NCI-H2081 (cell line): ENCODE measurements at places on chromosomes 1 and 21.

- no peak for DNase-seq
Observed at GRCh38 chr1:202965422-202965821, 1.6 kb downstream of the CYB5R1 start.

DNA sequence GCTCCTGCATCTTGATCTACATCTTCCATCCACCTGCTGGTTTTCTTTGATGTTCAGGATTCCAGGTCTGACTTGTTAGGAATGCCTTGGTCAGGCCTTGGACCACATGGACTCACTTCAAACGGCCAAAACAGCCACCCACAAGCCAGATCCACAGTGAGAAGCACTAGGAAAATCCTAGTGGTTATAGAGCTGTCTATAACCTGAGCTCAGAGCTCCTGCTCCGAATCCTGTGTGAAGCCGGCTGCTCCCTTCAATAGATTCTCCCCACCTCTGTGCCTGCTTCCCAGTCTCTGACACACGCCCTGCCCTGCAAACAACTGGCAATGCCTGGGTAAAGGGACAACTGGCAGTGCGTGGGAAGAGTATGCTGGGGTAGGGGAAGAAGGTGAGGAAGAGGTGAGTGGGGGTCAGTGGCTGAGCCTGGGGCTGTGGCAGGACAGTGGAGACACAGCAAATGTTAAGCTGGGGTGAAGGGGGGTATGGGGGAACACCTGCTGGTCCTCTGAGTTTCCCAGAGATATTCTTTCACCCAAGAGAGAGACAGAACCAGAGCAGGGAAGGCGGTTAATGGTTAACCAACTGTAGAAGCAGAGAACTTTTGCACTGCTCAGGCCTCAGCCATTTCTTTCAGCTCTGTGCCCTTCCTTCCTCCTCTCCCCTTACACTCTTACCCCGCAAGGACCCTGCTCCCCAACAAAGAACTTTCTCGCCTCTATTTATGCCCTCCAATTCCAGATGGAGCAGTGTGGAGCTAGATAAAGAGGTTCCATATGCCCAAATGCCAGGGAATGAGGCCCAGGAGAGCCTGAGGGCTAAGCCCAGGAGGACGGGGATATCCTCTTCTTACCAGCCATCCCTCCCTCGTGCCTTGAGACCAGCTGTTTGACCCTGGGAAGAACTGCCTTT, 4.5 kb downstream of the PLXNA2 start:
- DNase-seq, result no peak

DNA sequence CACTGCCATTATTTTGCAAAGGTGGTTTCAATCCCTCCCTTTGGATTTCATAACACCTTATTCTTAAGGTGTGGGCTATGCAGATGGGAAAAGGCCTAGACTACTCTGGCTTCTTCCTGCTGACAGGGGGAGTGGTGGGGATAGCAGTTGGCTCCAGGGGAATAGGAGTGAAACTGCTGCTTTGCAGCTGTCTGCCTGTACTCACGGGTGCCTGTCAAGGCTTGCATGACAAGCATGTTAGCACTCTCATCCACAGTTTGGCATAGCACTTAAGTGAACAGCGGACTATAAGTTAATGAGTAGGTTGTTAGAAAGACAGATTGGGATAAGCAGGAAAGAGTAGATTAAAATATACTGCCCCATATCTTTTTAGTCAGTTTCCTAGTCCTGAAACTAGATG, 287.5 kb upstream of the DAB1 start:
- no peak for DNase-seq

- peak; percentile 69 for DNase-seq
Observed at GRCh38 chr1:34742667-34743270, 12.1 kb upstream of the GJB5 start.

DNA sequence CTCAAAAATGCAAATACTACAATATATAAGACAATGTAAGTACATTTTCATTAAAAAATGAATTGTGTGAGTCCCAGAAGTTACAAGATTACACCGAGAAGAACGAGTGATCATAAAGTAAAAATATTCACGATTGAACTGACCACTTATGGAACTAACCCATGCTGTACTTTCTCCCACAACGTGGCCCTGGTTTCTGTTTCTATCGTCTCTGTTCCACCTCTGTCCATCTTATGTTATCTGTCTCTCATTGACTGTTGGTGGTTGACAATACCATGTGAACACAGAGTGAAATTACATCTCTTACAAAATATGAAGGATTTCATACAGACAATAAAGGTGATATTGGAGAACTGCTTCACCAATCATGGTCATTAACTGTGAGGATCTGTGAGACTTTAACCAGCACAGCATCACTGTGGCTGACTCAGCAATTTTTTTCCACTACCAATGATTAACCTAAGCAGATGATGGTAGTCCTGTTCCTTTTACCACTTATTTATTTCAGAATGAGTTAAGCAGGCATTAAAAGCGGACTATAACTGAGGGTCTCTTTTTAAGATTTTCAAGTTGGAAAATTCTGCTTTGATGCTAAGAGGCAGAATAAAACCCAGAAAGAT, 165.1 kb downstream of the TGFB2 start:
- DNase-seq, result no peak

GRCh38 chr1:109762821-109763645, 690 bp downstream of the EPS8L3 start:
- DNase-seq, result no peak

- no peak for DNase-seq
Observed at GRCh38 chr21:45359451-45360217, 45.3 kb upstream of the COL18A1 start.

GRCh38 chr1:43970502-43970901, 692 bp downstream of the DPH2 start:
- DNase-seq, result no peak

GRCh38 chr1:93611668-93612067, 70.0 kb downstream of the BCAR3 start:
- no peak for DNase-seq

GRCh38 chr1:226863446-226863845, 7.0 kb upstream of the PSEN2 start:
- no peak for DNase-seq

GRCh38 chr1:17224434-17224833, 19.5 kb downstream of the PADI1 start:
- DNase-seq, result no peak

DNA sequence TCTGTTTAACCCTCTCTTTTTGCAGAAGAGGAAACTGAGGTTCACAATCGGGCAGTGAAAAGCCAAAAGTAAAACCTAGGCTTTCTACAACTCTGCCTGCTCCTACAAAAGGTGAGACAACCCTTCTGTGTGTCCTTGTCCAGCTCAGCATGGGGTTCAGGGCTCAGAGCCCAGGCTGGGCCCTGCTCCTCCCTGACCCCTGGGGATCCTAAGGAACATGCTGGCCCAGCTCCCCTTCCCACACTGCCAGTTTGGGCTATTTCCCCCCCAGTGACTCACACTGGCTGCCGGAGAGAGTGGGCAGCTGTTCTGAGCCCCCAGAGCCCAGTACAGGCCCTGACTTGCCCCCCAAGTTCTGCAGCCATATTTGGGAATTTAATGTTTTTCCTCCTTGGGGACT, 8.9 kb downstream of the FAM229A start:
- DNase-seq, result no peak

DNA sequence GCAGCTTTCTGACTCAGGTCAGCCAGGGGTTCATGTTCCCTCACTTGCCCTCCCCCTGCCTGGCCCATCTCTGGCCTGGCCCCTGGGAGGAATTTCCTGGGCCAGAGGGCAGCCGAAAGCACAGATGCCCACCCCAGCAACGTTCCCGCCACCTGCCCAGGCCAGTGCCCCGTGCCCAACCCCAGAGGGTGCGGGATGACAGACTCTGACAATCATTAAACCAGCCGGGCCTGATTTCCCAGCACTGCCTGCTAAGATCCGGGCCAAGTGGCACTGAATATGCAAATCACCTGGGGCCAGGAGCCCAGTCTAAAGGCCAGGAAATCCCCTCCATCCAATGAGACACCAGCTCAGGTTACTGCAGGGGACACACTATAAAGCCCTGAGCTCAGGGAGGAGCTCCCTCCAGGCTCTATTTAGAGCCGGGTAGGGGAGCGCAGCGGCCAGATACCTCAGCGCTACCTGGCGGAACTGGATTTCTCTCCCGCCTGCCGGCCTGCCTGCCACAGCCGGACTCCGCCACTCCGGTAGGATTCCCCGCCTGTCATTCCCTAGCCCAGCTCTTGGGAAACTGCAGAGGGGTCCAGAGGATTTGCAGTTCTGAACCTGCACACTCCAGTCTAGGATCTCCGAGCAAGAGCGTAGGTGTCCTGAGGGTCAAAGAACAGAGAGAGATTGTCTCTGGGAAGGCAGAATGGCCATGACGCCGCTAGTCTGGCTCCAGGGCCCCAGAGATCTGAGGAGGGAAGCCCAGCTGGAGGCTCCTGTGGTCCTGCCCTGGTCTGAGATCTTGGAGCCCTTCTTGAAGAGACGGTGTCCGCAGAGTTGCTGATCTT, at the start of gene ELF3:
ELF3 (plus strand) TSS at position 408 of the 836 bp plus-strand sequence. CDS start 550 bp downstream, outside the sequence.
- peak; percentile 97 for DNase-seq

- no peak for DNase-seq
Observed at GRCh38 chr1:156228501-156228900, 13.5 kb upstream of the BGLAP start.

DNA sequence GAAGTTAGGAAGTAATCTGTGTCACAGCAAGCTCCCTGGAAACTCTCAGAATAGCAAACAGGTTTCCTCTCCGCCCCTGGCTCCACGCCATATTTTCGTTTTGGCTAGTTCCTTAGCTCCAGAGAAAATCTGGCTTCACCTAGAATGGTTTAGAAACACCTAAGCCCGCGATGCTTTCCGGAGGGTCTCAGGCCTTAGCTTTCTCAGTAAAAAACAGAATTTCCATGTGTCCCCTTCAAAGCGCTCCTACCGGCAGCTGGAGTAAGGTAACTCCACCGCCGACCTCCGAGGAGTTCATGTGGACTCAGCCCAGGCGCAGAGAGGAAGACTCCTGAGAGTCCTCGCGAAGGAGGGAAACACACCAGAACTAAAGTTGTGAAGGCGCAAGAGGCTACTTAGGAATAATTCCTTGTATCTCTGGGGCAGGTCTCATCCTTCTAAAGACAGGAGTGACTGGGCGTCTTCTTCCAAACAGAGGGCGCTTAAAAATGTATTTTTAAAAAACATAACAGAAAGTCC, 406 bp downstream of the KIAA0040 start:
- peak; percentile 38 for DNase-seq

- DNase-seq, result no peak
Observed at GRCh38 chr1:56505792-56506743, 73.3 kb downstream of the PLPP3 start.

GRCh38 chr1:40389322-40389803, 15.8 kb downstream of the SMAP2 start:
- DNase-seq, result no peak

DNA sequence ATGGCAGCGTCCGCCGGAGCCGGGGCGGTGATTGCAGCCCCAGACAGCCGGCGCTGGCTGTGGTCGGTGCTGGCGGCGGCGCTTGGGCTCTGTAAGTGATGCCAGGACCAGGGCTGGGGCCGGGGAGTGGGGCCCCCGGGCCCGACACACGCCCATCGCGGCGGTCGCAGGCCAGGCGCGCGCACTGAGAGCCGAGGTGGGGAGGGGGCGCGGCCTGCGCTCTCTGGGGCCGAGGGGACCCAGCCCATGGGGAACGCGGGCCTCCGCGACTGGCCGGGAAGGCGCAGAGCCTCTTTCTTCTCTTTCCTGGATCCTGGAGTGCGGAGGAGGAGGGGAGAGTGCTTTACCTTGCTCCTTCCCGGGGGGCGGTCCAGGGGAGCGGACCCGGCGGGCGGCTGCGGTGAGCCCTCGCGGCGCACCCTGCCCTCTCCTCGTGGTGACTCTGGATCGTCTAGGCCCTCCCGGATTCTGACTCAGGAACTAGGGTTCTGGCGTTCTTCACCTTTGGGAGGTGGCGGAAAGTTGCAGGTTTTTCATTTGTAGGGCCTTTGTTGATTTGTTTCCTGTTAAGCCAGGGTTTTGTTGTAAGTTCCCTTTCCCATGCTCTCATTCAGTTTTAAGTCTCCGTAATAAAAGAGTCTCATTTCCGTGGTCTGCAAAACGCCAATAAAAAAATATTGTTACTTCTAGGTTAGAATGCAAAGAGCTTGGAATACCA, 529 bp downstream of the MPZL1 start:
- peak; percentile 46 for DNase-seq

DNA sequence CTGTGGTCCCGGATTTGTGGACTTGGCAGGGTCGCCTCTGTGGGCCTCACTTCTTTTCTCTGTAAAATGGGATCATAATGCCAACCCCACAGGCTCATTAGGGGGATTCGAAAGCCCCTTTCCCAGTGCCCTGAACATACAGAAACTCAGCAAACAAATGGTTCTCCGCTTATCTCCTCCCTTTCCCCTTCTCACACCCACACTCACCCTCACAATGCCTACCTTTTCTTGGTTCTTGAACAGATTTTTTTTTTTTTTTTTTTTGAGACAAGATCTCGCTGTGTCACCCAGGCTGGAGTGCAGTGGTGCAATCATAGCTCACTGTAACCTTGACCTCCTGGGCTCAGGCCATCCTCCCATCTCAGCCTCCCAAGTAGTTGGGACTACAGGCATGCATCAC, 175.7 kb downstream of the KAZN start:
- no peak for DNase-seq

DNA sequence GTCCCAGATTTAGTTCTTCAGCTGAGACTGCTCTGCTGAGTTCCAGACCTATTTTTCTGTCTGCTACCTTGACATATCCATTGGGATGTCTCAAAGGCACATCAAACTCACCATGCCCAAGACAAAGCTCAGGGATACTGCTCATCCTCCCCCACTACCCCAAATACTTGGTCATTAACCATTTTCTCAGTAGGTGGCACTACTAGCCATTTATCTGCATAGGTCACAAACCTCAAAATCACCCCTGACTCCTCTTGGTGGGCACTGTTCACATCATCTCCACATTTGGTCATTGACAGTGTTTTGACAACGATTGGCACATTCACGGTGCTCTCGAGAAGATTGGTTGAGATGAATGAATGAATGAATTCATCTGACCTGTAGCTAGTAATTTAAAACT, 32.1 kb downstream of the CACNA1S start:
- DNase-seq, result no peak

DNA sequence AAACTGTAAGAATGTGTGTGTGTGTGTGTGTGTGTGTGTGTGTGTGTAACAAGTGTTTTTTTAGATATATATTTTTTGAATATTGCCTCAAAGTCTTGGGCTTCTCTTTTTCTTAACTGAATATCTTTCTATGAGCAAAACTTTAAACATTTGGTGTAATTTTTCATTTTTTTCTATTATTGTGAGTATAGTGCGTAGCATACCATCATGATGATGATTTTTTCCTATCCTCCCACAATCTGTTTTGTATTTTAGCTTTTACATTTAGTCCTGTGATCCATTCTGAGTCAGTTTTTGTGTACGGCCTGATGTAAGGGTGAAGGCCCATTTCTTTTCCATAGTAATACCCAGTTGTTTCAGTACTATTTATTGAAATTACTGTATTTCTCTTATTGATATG, 680.6 kb downstream of the TTLL7 start:
- DNase-seq, result no peak
